ENCODE measurements at places on chromosomes 2 and 18.

- no peaks in the 10 kb centered on the region for H3K4me1 ChIP-seq
- no peak overlapping the region for H3K27ac ChIP-seq
- H3K27me3 ChIP-seq = no peaks in the 10 kb centered on the region
- no peaks in the 10 kb centered on the region for H3K36me3 ChIP-seq
These were observed 117.0 kb downstream of the CACNB4 start for GRCh38 chr2:151981886-151982285.

GRCh38 chr2:27379836-27380625 lies 503 bp downstream of the ZNF513 start:
- H3K27ac ChIP-seq = peak overlapping the region; percentile 91
- peaks cover 71% of the 10 kb centered on the region for H3K36me3 ChIP-seq
- DNase-seq = peak; percentile 85
- H3K4me3 ChIP-seq = peak overlapping the region; percentile 73
- H3K4me1 ChIP-seq = peaks cover 19% of the 10 kb centered on the region
- H3K27me3 ChIP-seq = no peaks in the 10 kb centered on the region

GRCh38 chr2:30287190-30287840 lies 56.0 kb downstream of the LBH start:
- no peaks in the 10 kb centered on the region for H3K27me3 ChIP-seq
- H3K36me3 ChIP-seq = no peaks in the 10 kb centered on the region
- no peak for DNase-seq

DNA sequence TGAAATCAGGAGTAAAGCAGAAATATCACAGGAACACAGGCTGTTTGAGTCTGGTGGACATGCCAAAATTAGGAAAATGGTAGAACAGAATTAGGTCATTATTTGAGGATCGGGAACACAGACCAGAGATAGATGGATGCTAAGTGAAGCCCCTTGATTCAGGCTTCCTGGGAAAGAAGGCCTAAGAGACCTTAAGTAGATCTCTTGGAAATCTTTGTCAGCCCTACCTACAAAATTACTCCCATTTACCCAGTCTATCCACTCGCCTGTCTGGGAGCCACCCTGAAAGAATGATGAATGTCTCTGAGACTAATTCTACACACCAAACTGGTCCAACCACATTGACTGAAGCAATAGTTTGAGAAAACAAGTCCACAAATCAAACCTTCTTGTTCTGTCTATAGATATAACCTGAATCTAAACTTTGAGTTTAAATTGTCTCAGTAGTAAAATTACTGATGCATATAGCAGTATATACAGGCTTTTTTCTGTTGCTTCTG lies 36.6 kb upstream of the TANK start:
- H3K27me3 ChIP-seq = no peaks in the 10 kb centered on the region
- no peak overlapping the region for H3K4me3 ChIP-seq
- peaks cover 17% of the 10 kb centered on the region for H3K4me1 ChIP-seq
- H3K27ac ChIP-seq = peak overlapping the region; percentile 3
- no peak for DNase-seq

DNA sequence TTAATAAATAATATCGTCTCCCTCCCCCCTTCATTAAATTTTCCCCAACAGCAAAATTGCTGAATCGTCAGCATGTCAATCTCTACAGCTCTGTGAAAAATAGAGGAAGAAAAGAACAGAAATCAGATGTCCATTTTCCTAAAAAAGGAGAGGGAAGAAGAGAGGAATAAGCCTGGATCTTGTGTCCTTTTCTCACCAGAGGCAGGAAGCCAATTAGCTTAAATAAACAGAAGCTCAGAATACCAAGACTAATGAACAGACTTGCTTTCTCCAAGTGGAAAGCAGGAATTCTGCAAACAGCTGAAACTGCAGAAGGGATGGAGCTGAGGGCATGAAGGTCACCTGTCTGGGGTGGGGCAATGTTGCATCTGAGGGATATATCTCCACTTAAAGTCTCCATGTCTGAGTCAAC lies 265.7 kb downstream of the CCDC85A start:
- no peaks in the 10 kb centered on the region for H3K4me1 ChIP-seq
- H3K36me3 ChIP-seq = no peaks in the 10 kb centered on the region
- no peak for DNase-seq

- no peak overlapping the region for H3K4me3 ChIP-seq
- no peak overlapping the region for H3K27ac ChIP-seq
- no peaks in the 10 kb centered on the region for H3K27me3 ChIP-seq
- H3K36me3 ChIP-seq = no peaks in the 10 kb centered on the region
- H3K4me1 ChIP-seq = no peaks in the 10 kb centered on the region
- DNase-seq = no peak
These were observed 399.8 kb upstream of the SLC8A1 start for GRCh38 chr2:40851661-40852060.

DNA sequence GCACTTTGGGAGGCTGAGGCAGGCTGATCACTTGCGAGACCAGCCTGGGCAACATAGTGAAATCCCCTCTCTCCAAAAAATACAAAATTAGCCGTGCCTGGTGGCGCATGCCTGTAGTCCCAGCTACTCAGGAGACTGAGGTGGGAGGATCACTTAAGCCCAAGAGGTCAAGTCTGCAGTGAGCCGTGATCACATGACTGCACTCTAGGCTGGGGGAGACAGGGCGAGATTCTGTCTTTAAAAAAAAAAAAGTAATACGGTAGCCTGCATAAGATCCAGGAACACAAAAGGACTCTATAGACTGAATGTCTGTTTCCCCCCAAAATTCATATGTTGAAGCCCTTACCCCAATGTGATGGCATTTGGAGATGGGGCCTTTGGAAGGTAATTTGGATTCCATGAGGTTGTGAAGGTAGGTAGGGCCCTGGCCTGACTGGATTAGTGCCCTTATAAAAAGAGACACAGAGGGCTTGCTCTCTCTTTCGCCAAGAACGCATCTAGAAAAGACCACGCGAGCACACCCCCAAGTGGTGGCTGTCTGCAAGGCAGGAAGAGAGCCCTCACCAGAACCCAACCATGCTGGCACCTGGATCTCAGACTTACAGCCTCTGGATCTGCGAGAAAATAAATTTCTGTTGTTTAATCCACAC lies 17.0 kb downstream of the MBOAT2 start:
- H3K4me3 ChIP-seq = no peak overlapping the region
- H3K4me1 ChIP-seq = peaks cover 4% of the 10 kb centered on the region
- no peak overlapping the region for H3K27ac ChIP-seq
- H3K27me3 ChIP-seq = no peaks in the 10 kb centered on the region

GRCh38 chr2:27991146-27991545 lies 100.6 kb downstream of the BABAM2 start:
- H3K27me3 ChIP-seq = no peaks in the 10 kb centered on the region
- H3K4me1 ChIP-seq = peaks cover 6% of the 10 kb centered on the region
- no peak for DNase-seq
- no peak overlapping the region for H3K27ac ChIP-seq
- no peak overlapping the region for H3K4me3 ChIP-seq
- H3K36me3 ChIP-seq = no peaks in the 10 kb centered on the region

GRCh38 chr2:76427452-76427851 lies 716.7 kb upstream of the GCFC2 start:
- H3K4me1 ChIP-seq = no peaks in the 10 kb centered on the region
- H3K4me3 ChIP-seq = no peak overlapping the region
- no peak overlapping the region for H3K27ac ChIP-seq
- H3K36me3 ChIP-seq = no peaks in the 10 kb centered on the region
- H3K27me3 ChIP-seq = no peaks in the 10 kb centered on the region

- no peaks in the 10 kb centered on the region for H3K27me3 ChIP-seq
- H3K4me1 ChIP-seq = no peaks in the 10 kb centered on the region
- no peaks in the 10 kb centered on the region for H3K36me3 ChIP-seq
These were observed 1736.9 kb upstream of the CELF4 start for GRCh38 chr18:39302481-39302880.

GRCh38 chr2:26363323-26363722 lies 16.7 kb upstream of the ADGRF3 start:
- peaks cover 22% of the 10 kb centered on the region for H3K36me3 ChIP-seq
- no peaks in the 10 kb centered on the region for H3K27me3 ChIP-seq
- no peaks in the 10 kb centered on the region for H3K4me1 ChIP-seq
- H3K4me3 ChIP-seq = no peak overlapping the region
- DNase-seq = no peak
- no peak overlapping the region for H3K27ac ChIP-seq

DNA sequence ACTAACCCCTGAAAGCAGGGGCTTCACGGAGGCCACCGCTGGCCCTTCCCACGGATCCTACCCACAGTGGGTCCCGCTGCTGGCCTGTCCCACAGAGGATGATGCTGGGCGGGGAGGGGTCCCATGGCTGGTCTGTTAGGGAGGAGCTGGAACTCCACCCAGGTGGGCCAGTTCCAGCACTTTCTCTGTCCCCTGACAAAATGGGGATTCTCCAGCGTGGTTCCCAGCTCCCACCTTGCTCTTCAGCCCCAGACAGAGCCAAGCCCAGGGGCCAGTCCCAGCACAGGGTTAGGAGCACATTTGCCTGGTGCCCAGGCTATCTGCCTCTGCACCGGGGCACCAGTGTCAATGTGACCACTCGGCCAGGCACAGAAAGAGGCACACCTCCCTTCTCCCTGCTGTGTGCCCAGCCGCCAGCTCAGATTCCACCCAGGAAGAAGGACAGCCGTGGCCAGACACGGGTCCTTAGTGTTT lies 50.0 kb downstream of the ANKMY1 start:
- no peaks in the 10 kb centered on the region for H3K4me1 ChIP-seq
- H3K36me3 ChIP-seq = peaks cover 16% of the 10 kb centered on the region
- H3K27ac ChIP-seq = no peak overlapping the region
- H3K27me3 ChIP-seq = no peaks in the 10 kb centered on the region
- H3K4me3 ChIP-seq = no peak overlapping the region

GRCh38 chr2:72940361-72940760 lies 23.0 kb downstream of the EMX1 start:
- no peak overlapping the region for H3K4me3 ChIP-seq
- no peaks in the 10 kb centered on the region for H3K27me3 ChIP-seq
- H3K4me1 ChIP-seq = no peaks in the 10 kb centered on the region
- no peaks in the 10 kb centered on the region for H3K36me3 ChIP-seq

DNA sequence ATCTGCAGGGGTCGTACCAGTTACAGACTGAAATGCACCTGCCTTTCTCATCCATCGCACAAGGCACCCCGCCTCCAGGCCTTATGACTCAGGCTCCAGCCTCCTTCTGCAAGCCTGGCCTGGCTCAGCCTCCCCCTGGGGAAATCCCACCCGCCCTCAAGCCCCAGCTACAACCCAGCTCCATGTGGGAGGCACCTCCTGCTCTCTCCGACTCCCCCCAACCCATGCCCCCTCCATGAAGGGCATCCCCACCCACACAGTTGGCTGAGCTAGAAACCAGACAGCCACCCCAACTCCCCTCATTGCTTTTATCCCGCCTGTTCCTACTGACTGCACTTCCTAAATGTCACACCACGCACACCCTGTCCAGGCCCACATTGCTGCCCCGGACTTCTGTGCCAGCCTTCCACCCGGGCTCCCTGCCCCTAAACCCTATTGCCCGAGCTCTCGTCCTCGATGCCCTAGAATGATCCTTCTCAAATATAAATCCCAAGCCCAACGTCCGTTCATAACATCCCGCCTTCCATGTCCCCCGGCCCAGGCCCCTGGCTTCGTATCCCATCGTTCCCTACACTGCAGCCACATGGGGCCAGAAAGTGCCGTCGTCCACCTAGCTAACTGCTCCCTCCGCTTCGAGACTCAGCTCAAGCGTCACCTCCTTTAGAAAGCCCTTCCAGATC lies 9.9 kb downstream of the DNMT3A start:
- DNase-seq = no peak
- no peak overlapping the region for H3K27ac ChIP-seq
- peaks cover 14% of the 10 kb centered on the region for H3K4me1 ChIP-seq
- no peaks in the 10 kb centered on the region for H3K36me3 ChIP-seq
- H3K27me3 ChIP-seq = no peaks in the 10 kb centered on the region
- no peak overlapping the region for H3K4me3 ChIP-seq

- DNase-seq = no peak
- no peaks in the 10 kb centered on the region for H3K27me3 ChIP-seq
- H3K27ac ChIP-seq = peak overlapping the region; percentile 92
These were observed 762 bp downstream of the VPS4B start for GRCh38 chr18:63421514-63421913.

- no peak for DNase-seq
- no peaks in the 10 kb centered on the region for H3K36me3 ChIP-seq
- no peak overlapping the region for H3K27ac ChIP-seq
- H3K27me3 ChIP-seq = no peaks in the 10 kb centered on the region
- H3K4me3 ChIP-seq = no peak overlapping the region
These were observed 306.5 kb upstream of the CYP26B1 start for GRCh38 chr2:72454189-72454588.

All from lower lobe of right lung (tissue), 2 donors.